ENCODE measurements at places on chromosomes 3 and 15.

DNA sequence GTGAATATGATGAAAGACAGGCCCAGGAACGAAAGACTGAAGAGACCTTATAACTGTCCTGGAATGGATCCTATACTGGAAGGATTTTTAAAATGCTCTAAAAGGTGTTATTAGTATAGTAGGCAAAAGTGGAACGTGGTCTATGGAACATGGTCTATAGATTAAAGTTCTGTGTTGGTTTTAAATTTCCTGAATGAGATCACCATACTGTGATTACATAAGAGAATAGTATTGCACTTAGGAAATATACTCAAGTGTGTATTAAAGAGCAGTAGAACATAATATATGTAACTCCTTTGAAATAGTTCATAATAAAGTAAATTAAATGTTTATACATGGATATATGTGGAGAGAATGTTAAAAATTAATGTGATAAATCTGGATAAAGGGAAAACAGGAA lies 68.2 kb downstream of the SPRED1 start:
- no peak for DNase-seq

GRCh38 chr3:8984526-8984925 lies 21.3 kb upstream of the RAD18 start:
- DNase-seq = no peak

GRCh38 chr3:113219605-113220300 lies 8.4 kb downstream of the BOC start:
- DNase-seq = no peak

GRCh38 chr3:134080761-134081160 lies 51.0 kb upstream of the SLCO2A1 start:
- no peak for DNase-seq

DNA sequence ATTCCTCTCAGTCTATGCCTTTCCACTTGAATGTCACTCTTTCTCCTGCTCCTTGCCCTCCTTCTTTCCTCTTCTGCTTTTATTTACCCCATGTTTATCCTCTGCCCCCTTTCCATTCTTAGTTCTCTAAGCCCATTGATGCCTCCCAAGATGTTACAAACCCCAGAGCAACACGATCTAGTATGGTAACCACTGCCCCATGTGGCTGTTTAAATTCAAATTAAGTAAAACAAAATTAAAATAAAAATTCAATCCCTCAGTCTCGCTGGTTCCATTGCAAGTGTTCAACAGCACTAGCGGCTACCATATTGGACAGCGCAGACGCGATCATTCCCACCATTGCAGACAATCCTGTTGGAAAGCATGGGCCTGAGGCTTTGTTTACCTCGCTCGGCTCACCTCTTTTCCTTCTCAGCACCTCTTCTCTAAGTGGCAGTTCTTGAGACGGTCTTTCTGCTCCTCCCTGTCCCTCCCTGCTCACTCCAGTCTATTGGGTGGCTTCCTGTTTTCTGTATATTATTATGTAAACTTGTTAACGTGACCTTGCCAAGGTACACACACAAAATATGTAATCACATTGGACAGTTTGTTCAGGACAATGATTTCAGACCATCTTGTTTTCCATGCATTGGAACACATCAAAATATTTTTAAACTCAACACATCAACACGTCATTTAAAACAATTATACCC lies 21.8 kb upstream of the CA12 start:
- no peak for DNase-seq

DNA sequence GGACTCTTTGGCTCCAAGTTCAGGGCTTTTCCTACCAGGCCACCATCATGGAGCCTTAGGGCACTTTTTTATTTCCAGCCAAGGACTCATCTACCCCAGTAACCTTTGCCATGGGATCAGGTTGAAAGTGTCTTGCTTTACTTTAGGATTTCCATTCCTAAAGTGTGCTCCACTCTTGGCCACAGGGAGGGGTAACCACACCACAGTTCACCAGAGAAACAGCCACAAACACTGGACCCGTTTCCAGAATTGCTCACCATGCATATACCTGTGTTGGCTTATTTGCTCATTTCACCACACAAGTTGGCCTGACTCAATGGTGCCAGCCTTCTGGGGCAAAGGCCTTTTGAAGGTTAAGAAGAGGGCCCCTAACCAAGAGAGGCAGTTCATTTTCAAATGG lies 70.6 kb upstream of the RAD18 start:
- no peak for DNase-seq

GRCh38 chr15:74511583-74511982 lies 29.4 kb upstream of the ARID3B start:
- DNase-seq = no peak

- no peak for DNase-seq
Measured at GRCh38 chr3:101141135-101141534, 147.9 kb upstream of the ABI3BP start.

GRCh38 chr3:127746400-127747057 lies 73.8 kb downstream of the ABTB1 start:
- DNase-seq = no peak

- no peak for DNase-seq
Measured at GRCh38 chr3:30730967-30731366, 124.6 kb downstream of the TGFBR2 start.

GRCh38 chr3:33377931-33378330 lies 62.3 kb downstream of the UBP1 start:
- no peak for DNase-seq

- DNase-seq = no peak
Measured at GRCh38 chr3:72039677-72040076, 254.7 kb upstream of the PROK2 start.

GRCh38 chr3:121998611-121999473 lies 23.2 kb downstream of the ILDR1 start:
- DNase-seq = no peak

DNA sequence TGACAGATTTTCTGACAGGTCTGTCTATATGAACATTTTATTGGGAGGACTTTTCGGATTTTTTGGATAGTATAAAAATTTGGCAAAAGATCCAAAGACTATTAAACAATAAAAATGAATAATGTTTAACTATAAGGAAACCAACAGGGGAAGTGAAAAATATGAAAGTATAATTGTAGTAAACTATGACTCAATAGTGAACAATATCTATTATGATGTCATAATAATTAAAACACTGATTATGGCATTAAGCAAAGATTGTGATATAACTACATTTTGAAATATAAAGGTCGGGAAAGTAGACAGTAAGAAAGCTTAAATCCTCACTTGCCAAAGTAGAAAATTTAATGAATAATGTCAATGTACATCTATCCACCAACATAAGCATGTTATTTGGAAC lies 44.3 kb upstream of the CNTN6 start:
- DNase-seq = no peak

All from GM12891 (cell line).